SJSA1 (cell line): ENCODE measurements at places on chromosomes 1 and 21. TPM values are rescaled to one million over a fixed set of nuclear protein-coding genes. Genes with fewer than 3 reads are reported as not detected.

DNA sequence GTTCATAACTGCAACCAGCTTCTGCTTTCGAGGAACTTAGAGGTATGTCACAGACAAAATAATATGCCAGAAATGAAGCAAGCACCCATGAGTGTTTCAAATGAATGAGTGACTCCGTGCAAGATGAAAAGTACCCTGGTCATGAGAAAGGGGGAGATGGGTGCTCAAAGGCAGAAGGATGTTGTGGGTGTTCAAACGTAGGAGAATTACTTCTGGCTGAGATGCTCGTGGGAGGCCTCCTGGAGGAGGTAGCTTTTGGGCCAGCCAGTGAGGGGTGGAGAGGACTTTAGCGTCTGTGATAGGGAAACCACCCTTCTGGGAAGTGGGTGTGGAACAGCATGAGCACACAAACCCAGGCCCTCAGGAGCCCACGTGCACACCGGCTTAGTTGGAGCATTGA is 113.8 kb downstream of the SYF2 start:
- no peak for DNase-seq

DNA sequence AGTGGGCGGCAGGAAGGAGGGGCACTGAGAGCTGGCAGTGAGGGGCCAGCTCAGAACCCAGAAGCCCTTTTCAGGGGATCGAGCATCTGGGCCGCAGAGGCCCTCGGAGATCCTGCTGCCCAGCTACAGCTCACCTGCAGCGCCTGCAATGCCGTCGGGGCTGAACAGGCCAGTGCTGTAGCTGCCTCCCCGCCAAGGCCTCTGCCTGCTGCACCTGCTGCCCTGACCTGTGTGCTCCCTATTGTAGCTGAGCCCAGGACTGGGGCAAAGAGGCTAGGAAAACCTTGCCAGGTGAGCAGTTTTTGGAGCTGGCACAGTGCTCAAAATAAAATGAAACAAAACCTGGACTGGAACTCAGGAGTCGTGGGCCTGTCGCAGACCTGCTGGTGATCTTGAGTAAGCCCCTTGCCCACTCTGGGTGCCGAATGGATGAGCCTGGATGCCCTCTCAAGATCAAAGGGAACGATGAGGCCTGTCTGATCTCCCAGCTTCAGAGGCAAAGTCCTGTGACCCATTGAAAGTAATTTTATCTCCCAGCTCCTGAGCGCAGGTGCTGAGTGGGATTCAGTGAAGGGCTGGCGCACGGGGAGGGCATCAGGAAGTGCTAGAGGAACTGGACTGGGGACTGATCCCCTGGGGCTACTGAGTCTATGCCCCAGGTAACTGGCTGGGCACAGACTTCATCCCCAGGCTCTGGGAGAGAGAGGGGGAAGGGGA is 154.6 kb downstream of the FOXD2 start:
- no peak for DNase-seq

The TTC24 gene
- not detected in 2 replicates for total RNA-seq

- no peak for DNase-seq
These were observed 48.3 kb upstream of the POFUT2 start for GRCh38 chr21:45335761-45336534.

- DNase-seq = peak; percentile 95
These were observed 24.4 kb downstream of the SNAP47 start for GRCh38 chr1:227759341-227760300.

DNA sequence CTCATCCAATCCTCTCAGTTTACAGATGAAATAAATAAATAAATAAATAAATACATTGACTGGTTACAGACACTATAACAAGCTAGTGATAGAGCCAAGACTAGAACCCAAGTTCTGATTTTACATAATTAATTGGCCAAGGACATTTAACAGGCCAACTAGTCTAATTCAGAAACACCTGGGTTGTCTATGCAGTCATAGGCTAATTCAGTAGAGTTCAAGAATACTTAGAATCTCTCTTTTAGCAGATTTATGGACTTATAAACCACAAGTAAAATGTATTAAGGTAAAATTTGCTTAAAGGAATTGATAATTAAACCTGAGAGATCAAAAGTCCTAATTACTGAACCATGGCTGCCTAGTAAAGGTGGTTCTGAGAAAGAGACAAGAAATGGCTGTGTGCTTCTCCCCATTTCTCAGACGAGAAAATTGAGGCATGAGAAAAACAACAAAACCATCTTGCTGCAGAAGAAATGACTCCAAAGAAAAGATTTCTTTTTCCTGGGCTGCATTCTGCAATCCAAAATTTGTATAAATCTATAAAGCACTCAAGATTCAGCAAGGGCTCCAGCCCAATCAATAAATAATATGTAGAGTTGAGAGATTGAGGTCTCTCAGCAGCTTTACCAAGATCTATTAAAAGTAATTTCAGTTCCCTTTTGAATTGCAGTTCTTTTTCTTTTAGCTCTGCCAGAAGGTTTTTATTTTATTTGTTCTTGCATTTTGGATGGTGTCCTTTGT is 98.3 kb downstream of the DUSP10 start:
- DNase-seq = no peak

DNA sequence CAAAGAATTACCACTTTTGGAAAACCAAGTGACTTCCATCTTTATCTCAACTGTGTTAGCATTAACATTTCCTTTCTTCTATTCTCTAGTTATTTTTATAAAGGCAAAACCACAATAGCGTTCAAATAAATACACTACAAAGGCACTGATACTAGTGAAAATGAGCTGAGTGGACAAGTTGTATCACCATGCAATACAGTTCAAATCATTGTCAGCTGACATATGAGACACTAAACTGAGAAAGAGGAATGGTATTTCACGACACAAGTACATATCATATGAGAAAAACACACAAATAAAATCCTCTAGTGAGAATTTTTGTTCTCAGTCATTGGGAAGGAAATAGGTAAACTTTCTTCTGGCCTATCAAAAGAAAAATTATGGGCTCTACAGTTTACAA is 26.2 kb downstream of the ENAH start:
- DNase-seq = peak; percentile 46

The AMY1A gene
- total RNA-seq = not detected in 2 replicates

The ILDR2 gene
- total RNA-seq = 39.4 and 43.5 TPM in 2 replicates

The FLG2 gene
- total RNA-seq = not detected in 2 replicates

GRCh38 chr1:8165595-8166360 is 139.7 kb upstream of the ERRFI1 start:
- DNase-seq = no peak

The ADAMTS4 gene
- total RNA-seq = not detected in 2 replicates

The RAP1GAP gene
- 0.03 and 0.08 TPM in 2 replicates for total RNA-seq

- DNase-seq = no peak
These were observed 9.7 kb downstream of the ATP2B4 start for GRCh38 chr1:203636291-203636690.

- DNase-seq = no peak
These were observed 20.5 kb upstream of the COQ8A start for GRCh38 chr1:226919587-226919986.

The LHX8 gene
- total RNA-seq = 20.5 and 32.2 TPM in 2 replicates

GRCh38 chr1:243490748-243491686 is 235.2 kb downstream of the SDCCAG8 start:
- DNase-seq = no peak

DNA sequence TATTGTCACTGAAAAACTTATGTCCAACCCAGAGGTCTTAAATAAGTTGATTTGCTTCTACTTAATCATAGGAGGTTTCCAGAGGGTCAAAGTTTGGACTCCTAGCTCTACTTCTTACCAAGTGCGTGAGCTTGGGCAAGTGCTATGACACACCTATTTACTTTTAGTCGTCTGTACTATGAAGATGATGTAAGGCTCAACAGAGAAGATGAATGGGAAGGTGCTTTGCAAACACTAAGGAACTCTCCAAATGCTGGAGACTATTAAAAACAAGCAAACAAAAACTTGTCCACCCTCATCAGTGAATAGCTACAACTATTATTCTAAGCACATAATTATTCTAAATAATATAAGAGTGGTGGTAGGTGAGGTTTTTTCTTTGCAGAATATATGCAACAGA is 232.3 kb upstream of the USP24 start:
- no peak for DNase-seq

The KRTAP13-2 gene
- total RNA-seq = not detected in 2 replicates

The HMGCS2 gene
- not detected in 2 replicates for total RNA-seq

The FRRS1 gene
- total RNA-seq = 4.0 and 11.4 TPM in 2 replicates

GRCh38 chr1:50348449-50349241 is 74.6 kb downstream of the DMRTA2 start:
- DNase-seq = peak; percentile 62

DNA sequence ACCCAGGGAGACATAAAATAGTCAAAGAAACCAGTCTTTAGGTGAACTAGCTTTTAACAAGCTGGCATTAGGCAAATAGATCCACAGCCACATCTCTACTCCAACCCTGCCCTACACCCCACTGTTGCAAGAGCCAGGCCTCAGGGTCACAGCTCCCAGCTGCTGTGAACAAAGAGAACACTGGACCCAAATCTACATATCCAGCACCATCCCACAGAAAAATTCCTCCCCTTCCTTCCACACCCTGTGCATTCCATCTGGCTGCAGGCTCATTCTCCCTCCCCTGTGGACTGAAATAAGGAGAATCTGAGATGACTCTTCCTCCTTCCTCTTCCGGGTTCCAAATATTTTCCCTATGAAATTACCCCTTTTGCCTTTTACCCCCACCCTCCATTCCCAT is 23.2 kb downstream of the DLGAP3 start:
- no peak for DNase-seq

GRCh38 chr1:51417496-51418383 is 87.4 kb upstream of the TTC39A start:
- DNase-seq = no peak
